Activated CD4-positive, alpha-beta T cell treated with anti-CD3 and anti-CD28 coated beads, Interleukin-2, amount 10 ng/mL, durations not matched to agents 24 days and 14 days (primary cell): ENCODE measurements at places on chromosomes 2 and 18. TPM values are rescaled to one million over a fixed set of nuclear protein-coding genes. Genes with fewer than 3 reads are reported as not detected.

GRCh38 chr2:234812851-234813250 lies 139.0 kb upstream of the SH3BP4 start:
- DNase-seq, result no peak

DNA sequence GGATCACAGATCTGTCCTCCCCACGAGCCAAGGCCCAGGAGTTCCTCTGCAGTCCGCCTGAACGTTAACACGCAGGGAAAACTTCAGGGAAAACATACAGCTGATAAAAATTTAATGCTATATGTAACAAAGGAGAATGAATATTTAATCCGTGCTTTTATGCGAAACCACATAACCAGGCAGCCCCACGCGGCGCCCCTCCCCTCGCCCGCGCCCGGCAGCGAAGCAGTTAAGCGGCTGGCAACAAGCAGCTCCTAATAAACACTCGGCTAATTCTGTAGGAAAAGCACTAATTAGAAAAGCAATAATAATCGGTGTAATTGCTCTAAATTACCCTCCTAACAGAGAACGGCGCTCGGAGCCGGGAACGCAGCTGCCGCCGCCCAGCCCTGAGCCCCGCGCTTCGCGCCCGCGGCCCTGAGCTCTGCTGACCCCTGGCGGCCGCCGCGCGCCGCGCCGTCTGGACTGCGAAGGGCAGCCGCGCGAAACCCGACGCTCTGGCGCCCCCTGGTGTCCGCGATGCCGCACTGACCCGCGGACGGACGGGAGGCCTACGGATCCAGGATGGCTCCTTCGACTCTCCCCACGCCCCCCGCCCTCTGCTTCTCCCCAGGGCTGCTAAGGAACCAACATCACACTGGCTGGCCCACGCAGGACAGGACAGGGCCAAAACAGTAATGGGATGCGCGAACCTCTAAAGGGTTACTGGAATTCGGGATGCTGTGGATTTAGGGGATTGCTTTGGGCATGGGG lies 181.4 kb downstream of the SMAD2 start:
- DNase-seq, result peak; percentile 96

DNA sequence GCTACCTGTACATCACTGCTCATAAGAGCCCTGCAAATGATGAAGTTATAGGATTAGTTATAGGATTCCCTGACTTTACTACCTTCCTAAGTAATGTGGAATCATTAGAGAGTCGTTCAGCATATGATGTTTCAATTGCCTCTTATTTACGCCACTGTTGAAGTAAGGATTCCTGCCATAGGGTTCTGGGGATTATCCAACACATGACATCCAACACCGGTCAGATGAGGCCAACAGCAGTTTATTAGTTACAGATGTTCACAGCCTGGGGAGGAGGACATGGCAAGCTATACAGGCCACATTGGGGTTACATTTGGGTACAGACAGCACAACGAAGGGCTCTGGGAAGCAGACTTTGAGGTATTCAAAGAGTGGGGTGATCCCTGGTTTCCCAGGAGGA lies 134.1 kb upstream of the MC4R start:
- no peak for DNase-seq

GRCh38 chr2:215905691-215906090 lies 107.7 kb downstream of the MREG start:
- DNase-seq, result no peak

DNA sequence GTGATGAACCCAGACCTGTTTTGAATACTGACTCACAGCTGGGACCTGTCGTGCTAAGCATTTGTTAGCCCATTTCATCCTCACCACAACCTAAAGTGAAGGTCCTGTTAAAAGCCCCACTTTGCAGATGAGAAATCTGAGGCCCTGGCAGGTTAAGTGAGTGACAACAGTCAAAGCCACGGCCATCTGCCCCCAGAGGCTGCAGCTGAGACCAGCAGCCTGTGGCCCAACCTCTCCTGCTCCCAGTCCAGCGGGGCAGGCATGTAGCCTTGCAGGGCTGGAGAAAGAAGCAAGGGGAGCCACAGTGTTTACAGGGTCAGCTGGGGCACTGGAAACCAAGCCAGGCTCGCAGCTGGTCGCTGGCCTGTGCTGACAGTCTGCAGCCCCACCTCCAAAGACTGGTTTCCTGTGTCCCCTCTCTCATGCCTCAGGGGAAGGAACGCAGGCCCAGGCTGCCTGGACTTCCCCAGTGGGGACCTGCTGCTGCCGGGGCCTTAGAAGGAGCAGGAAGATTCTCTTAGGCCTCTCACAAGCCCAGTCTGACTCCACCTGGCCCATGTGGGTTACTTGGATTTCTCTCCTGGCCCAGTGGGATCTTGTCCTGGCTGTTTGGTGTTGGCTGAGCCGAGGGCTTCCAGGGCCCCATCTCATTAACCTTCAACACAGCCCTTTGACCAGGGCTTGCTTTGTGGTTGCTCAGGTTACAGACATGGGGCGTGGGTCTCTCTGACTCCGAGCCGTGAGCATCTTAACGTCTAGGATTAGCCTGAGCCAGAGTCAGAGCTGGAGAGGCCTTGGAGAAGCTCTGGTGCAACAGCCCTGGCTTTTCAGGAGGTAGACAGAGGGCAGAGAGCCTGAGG lies 1.7 kb downstream of the INPP5D start:
- DNase-seq, result peak; percentile 79

DNA sequence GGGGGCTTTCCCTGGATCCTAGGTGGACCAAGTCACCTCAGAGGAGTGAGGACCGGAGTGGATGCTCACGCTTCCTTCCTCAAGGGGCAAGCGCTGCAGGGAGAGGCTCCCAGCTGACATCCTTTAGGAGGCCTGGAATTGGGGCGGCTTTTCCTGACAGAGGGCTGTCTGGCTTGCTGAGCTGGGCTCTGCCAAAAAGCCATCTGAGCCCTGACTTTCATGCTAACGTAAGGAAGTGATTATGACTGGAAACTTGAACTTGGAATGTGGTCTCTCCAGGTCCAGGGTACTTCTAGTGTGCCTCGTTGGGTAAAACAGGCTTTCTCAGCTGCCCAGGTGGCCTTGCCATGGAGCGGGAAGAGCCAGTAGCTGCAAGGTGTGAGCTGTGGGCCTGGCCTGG lies 268.3 kb upstream of the SPRED2 start:
- DNase-seq, result no peak

Gene SIX3
- not detected in 2 replicates for total RNA-seq

Gene SKOR2
- not detected in 2 replicates for total RNA-seq

Gene MROH2A
- not detected in 2 replicates for total RNA-seq

- DNase-seq, result no peak
Measured at GRCh38 chr2:107932979-107933378, 53.3 kb upstream of the SLC5A7 start.

DNA sequence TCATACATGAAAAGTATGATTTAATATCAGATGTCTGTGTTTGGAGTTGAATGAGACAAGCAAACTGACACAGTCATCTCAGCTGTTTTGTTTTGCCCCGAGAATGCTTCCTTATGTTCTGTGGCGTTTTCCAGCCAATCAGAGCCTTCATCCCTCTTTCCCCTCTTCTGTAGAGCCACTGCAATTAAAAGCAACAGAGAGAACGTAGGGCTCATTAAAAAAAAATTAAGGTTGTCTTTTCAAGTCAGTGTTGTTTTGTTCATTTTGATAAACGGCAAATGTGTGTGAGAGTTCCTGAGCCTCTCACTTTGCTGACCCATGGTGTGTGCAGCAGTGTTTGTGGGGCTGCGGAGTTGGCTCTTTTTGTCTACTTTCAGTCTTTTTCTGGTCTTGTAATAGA lies 216.0 kb downstream of the FHOD3 start:
- no peak for DNase-seq

DNA sequence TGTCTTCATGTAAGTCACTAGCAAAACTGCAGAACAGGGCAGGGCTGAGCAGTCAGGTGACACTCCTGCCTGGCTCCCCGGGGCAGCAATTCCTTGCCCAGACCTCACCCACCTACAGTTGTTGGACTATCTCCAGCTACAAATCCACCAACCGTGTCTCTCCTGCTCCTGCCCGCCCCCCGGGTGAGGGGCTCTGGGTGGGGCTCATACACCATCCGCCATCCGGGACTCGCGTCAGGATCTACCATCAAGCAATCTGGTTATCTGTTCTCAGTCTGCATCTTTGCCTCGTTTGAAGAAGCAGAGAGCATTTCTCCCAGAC lies 13.5 kb upstream of the GLI2 start:
- DNase-seq, result no peak

Gene ELAC1
- 6.8 and 7.0 TPM in 2 replicates for total RNA-seq

- DNase-seq, result no peak
Measured at GRCh38 chr2:152227969-152228592, 52.5 kb upstream of the STAM2 start.

DNA sequence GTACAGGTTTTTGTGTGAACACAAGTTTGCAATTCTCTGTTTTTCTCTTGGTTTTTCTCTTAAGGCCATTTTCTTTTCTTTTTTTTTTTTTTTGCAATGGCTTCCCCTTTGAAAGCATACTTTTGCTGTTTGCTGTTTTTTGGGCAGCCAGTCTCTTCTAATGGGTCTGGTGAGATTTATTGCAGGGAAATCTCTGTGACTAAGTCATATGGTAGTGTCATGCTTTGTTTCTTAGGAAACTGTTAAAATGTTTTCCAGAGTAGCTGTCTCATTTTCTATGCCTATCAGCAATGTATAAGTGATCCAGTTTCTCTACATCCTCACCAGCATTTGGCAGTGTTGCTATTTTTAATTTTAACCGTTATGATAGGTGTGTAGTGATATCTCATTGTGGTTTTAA lies 27.9 kb upstream of the CDCA7 start:
- no peak for DNase-seq

Gene SLC5A7
- not detected in 2 replicates for total RNA-seq

GRCh38 chr2:18117592-18117991 lies 239.1 kb downstream of the KCNS3 start:
- peak; percentile 59 for DNase-seq

DNA sequence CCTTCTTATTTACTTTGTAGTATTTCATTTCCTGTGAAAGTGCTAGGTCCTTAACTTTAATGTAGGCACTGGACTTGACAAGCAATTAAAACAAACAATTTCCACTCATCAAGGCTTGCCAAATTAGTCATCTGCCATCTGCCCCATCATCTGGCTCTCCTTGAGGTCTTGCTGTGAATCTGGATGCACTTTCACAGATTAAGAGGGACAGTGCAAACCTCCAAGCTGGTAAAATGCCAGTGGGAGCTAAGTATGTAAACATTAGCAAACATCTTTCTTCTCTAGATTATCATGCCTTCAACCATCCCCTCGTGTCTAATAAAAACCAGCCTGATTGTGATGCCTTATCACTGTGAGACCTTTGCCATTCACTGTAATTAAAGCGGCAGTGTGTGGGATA lies 402.9 kb downstream of the ERBB4 start:
- DNase-seq, result no peak

DNA sequence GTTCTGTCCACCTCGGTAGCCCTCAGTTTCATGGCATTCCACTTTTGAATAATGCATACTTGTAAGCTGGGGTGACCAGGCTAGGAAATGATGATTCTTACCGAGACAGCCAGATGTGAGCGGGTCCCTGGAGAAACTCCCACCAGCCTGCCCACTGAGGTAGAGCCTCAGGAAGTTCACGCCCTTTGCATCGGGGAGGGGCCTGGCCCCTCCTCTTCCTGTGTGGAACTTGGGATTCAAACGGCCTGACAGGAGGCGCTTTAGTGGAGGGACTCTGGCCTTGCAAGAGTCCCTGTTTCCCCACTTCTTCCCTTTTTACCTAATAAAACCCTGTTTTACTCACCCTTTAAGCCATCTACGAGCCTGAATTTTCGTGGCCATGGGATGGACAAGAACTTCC lies 44.6 kb downstream of the MRO start:
- no peak for DNase-seq

Gene HEATR5B
- 14.7 and 14.8 TPM in 2 replicates for total RNA-seq

Gene HOXD3
- total RNA-seq, result not detected in 2 replicates

DNA sequence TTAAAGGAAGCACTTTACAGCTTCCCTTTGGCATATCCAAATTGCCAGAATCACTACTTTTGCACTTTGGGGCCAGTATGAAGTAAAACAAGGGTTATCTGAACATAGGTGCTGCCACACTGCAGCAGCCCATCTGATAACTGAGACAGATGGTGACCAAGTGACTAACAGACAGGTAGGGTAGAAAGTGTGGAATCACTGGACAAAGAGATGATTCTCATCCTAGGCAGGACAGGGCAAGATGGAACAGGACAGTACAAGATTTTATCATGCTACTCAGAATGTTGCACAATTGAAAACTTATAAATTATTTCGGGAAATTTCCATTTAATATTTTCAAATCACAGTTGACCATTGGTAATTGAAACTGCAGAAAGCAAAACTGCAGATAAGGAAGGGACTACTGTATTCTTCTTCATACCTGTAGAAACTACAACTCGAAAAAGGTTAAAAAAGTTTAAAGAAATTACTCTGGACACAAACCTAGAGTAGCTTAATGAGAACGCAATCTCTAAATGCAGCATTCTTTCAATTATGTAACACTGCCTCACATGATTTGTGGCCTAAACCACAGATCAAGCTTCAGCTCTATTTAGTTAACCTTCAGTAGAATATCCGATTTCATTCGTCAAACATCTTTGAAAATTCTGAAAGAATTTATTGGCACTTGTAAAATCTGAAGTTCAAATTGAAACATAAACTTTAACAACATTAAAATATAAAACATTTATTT lies 31.4 kb downstream of the HEATR5B start:
- no peak for DNase-seq
